ENCODE measurements at places on chromosomes 12 and 14.

DNA sequence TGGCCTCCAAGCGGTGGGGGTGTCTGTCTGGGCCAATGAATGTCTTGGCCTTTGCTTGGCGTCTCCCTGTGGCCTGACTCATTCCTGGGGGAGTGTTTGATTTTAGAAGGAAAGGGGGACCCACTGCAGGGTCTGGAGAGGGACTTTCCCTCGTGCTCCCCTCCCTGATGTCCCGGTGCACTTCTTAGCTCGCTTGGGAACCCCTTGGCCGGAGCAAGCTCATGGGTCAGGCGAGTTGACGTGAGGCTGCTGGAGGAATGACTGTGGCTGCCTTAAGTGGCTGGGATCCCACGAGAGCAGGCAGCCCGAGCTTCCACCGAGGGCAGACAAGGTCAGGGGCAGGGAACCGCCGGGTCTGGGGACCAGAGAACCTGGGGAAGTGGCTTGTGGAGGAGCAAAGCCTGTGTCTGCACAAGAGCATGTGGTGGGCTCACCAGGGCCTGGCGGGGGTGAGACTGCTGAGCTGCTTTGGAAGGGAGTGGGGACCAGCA lies 218.4 kb upstream of the C14orf180 start:
- no peak for DNase-seq

DNA sequence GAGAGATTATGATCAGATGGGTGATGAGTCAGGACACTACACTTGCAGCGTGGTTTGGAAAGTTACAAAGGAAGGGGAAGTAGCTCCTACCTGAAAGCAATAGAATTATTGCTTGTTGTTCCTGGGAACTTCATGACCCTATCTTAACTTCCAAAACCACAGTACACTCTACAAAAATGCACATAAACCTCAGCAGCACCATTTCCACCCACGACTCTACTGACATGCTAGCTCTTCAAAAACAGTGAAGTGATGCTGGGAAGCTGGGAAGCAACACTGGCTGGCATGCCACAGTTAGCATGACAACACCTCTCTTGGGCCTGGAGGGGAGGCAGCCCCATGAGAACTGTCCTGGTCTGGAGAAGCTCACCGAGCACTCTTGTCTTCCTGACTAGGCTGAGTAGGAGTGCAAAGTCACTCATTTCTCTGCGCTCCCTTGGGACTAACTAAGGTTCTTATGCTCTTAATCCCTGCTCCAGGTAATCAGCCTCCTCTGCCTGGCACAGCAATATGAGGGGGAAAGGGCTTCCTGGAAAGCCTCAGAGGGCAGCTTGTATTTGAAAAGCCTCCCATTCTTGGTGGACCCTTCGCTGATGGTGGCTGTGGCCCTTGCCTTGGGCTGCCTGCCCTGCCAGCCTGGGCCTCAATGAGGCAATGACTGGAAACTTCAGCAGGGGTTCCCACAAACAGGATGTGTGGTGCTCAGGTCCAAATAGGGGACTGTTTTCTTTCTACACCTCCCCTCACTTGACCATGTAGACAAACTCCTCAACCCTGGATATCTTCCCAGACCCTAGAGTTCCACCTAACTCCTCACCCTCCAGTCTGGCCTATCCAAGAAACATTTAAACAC lies 1.2 kb downstream of the KRT3 start:
- no peak for DNase-seq

GRCh38 chr14:20383636-20384035 lies 29.7 kb downstream of the TEP1 start:
- DNase-seq: no peak

DNA sequence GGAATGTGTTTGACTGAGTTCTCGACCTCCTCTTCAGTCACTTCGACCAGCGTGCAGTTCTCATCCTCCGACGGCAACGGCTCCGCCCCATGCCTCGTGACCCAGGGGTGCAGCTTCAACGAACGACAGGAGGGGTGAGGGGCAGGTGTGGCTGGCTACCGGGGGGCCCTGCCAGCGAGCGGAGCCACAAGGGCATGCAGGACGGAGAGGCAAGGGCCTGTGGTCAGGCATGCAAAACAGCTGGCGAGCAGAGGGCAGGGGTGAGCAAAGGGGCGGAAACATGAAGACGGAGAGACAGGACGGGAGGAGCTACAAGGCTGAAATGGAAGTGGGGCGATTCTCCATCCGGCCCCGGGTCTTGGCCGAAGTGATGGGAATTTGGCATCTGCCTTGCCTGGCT lies 38.7 kb downstream of the P2RX4 start:
- DNase-seq: no peak

- DNase-seq: no peak
These were observed 220.4 kb downstream of the NUBPL start for GRCh38 chr14:31781578-31781977.

DNA sequence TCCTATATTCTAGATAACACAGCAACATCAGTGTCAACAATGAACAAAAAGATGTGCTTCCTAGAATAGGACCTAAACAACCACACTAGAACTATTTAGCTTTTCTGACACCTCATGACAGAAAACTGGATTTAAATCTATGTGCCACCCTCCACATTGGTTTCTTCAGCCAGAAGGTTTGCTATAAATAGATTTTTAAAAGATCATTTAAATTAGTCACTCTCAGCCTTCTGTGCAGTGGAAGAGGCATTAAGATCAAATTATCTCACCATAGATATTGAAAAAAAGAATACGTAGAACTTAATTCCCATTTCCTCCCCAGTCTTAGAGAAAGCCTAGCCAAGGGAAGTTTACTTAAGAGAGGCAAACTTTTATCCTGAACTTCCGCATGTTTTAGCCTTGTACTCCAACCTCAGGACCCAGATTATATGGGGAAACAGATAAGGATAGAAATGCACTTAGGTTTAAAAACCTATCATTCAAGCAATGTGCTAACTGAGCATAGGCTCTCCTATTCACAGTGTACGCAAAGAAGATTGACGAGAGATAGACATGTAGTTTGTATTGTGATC lies 59.6 kb downstream of the NELL2 start:
- DNase-seq: no peak

DNA sequence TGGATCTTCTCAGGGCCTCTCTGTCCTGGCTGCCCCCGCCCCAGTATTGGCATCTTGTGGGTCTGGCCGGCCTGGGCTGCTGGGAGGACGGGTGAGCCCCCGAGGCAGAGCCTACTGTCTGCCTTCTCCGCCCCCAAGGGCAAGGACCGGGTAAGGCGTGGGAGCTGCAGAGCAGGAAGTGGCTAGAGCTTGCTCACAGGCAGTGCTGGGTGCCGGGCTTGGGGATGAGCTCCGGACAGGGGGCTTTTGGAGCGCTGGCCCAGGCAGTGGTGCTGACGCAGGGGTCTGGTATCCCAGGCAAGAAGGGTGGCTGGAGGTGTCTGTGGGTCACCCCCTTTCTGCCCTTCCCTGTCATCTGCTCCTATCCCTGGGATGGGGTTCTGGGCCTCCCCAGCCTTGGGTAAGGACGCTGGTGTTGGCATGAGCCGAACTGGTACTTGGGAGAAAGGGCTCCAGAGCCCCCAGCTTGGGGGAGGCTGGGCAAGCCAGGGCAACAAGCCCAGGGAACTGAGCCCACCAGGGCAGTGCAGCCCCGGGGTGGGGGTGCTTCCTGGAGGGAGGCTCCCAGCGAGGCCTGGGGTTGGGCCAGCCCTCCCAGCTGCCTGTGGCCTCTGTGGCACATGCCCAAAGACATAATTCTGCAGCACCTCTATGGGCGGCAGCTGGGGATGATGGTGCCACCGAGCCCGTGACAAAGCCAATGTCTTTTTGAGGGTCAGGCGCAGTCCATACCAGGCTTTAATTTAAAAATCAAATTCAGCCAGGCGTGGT lies 126.3 kb downstream of the KIF26A start:
- DNase-seq: no peak

DNA sequence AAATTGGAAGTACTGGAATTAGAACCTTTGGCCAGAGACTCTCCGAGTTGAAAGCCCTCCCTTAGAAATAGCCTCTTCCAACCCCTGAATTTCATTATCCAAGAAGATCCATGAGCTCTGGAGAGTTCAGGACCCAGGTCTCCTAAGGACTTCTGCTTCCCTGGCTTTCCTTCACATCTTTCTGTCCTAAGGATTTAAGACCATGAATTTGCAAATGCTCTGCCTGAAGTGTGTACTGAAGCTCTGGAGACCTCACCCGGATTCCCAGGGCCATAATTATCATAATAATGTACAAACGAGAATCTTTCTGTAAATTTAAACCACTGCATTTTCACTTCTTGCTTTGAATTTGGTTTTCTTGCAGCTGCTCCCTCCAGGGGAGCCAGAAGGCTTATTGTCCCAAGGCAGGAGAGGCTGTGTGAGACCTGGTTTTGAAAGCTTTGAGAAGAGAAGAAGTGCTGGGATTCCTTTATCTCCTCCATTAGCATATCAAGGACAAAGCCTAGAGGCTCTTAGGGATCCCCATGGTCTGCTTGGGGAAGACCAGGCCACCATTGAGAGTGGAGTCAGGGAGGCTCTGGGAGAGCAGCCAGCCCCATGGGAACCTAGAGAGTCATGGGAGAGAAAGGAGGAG lies 41.1 kb downstream of the GLRX5 start:
- DNase-seq: no peak
